ENCODE measurements at places on chromosomes 16 and 17.

DNA sequence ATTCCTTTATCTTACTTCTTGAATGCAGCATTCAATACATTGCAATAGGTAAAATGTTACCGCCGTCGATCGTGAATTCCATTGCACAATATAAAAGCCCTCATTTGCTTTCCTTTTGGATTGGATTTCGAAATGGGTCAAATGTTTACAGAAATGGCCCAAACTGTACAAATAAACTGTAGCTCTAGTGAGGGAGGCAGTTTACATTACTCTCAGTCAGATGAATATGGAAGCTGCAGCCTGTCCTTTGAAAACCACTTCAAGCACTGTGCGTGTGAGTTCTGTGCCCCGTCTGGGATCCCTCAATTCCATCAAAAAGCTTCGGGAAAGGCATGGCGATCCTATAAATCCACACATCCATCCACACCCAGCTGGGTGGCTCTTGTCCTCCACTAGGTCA lies 258.6 kb upstream of the FOXF1 start:
- DNase-seq: no peak

GRCh38 chr16:5905935-5906334 lies 808.3 kb upstream of the EEF2KMT start:
- no peak for DNase-seq

- DNase-seq: no peak
Measured at GRCh38 chr16:88413231-88413630, 30.5 kb downstream of the ZNF469 start.

- DNase-seq: no peak
Measured at GRCh38 chr17:80439499-80439898, 24.5 kb downstream of the ENDOV start.

GRCh38 chr16:79599256-79599836 lies 1.2 kb downstream of the MAF start:
- DNase-seq: no peak

DNA sequence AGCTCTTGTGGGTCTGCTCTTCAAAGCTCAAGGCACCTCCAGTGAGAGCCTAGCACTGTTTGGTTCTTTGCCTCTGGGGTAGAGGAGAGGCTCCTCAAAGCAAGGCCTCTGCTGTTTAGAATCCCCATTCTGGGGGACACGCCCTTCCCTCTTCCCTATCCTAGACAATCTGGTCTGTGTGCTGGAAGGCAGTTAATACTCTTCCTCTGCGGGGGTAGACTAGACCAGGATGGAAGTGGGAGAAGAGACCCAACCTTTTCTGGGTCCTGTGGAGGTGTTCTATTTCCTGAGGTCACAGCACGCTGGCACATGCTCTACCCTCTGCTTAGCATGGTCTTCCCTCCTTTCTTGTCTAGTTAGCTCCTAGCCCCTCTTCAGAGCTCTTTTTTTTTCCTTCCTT lies 7.7 kb downstream of the ERAL1 start:
- no peak for DNase-seq

DNA sequence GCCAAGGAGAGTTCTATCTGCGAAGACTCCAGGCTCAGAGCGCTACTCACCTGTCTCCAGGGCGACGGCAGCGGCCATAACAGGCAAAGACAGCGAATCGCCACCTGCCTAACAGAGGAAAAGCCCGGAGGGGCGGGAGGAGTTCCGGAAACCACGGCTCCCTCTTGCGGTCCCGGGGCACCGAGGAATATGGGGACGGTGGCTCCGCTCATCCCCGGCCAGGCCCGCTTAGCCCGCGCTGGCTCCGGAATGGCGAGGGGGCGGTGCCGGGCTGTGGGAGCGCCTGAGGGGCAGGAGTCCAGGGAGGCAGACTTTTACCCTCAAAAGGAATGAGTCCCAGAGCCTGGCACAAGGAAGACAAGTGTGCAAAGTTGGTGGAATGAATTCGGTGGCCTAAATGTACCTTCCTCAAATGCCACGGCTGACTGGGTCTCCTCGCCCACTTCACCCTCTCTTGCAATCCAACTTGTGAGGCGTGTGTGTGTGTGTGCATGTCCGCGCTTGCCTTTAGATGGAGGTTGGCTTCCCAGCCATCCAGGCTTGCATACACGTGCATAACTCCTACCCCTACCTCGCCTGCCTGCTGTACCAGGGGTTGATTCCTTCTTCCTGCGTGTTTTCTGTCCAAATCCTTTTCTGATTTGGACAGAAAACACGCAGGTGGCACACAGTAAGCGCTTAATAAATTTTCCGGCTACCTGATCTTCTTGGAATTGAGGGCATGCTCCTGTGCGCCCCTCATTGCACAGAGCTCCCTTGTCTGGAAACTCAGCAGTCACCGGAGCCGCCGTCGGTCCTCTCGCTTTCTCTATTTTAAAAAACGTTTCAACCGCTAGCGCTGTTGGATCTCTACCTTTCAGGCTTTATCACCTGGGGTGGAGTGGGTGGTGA lies 3.5 kb downstream of the C17orf100 start:
- DNase-seq: no peak

GRCh38 chr17:8846768-8847211 lies 20.7 kb downstream of the PIK3R6 start:
- peak; percentile 38 for DNase-seq

DNA sequence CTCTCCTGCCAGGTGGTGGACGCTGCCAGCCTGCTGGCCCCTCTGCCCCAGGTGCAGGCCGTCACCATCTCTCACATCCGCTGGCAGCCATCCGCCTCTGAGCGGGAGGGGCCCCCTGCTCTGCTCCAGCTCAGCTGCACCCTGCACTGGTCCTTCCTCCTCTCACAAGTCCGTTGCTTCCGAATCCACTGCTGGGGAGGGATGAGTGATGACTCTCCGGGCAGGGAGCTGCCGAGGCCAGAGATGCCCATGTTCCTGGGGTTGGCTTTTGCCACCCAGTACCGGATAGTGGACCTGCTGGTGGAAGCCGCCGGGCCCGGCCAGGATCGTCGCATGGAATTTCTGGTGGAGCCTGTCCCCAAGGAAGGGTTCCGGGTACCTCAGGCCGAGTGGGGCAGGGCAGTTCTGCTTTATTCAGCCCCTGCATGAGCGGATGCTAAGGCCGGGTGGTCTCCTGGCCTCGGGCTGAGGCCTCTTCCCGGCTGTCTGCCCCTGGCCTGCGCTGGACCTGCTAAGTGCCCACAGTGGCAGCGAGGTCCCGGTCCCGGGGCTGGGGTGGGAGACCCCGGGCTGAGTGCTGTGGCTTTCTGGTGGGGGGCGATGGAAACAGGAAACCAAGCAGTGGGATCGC lies 11.4 kb downstream of the ENGASE start:
- DNase-seq: no peak

Measured in inflammatory macrophage (primary cell).